ENCODE measurements at places on chromosomes 6 and 20.
A peak's percentile ranks its signal among the peaks of the same experiment; 100 is the strongest.

GRCh38 chr20:50746138-50746940, 15.0 kb downstream of the PARD6B start:
- DNase-seq: no peak

DNA sequence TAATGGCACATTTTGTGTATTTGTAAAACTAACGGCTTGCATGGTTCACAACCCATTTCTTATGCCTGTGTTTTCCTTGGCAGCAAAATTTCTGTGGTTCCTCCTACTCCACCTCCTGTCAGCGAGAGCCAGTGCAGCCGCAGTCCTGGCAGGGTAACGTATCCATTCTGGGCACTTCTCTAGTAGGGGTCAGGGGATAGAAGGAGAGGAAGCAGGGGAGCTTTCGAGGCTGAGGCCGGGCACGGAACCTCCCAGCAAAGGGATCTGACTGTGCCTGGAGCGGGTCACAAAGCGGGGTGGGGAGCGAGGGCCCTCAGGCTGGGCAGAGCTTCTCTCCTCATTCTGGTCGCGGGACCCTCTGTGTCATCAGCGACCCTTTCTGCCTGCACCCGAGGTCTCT, 58.4 kb downstream of the SYTL3 start:
- no peak for DNase-seq

GRCh38 chr20:17140894-17141293, 85.9 kb upstream of the PCSK2 start:
- no peak for DNase-seq

GRCh38 chr6:10410207-10411050, 4.4 kb downstream of the TFAP2A start:
- DNase-seq: no peak

GRCh38 chr6:43093436-43094289, 17.5 kb downstream of the PTK7 start:
- no peak for DNase-seq

DNA sequence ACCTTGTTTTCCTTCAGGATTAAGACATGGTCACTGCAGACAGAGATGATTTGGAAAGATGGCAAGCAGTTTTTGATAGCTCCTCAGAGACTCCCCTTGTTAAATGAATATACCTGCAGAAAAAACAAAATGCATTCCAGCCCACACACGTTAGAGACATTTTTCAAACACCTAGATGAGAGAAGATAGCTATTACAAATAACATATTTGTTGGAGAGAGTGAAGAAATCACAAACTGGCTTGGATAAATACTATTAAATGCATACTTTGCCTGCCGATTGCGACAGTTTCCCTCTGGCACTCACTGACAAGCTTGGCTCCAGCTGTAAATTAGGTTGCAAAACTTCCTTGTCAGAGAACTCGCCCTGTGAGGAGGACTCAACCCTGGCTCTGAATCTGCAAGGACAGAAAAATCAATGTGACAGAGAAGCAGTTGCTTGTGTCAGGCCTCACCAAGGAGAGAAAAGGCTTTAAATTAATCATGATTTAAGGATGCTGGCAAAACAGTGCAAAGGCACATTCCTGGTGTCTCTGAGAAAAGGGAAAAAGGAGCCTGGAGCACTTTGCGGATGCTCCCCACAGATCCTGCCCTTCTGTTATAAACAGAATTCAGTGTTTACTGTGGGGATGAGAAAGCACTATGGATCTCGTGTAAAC, 423.7 kb upstream of the MARCKS start:
- peak; percentile 48 for DNase-seq

GRCh38 chr6:145544041-145544440, 191.3 kb downstream of the EPM2A start:
- DNase-seq: no peak

Data from right forelimb (tissue), 1 donor.